H4 (cell line): ENCODE measurements at places on chromosomes 2 and 18. TPM values are rescaled to one million over a fixed set of nuclear protein-coding genes. Genes with fewer than 3 reads are reported as not detected.

GRCh38 chr2:56102866-56103265 lies 80.9 kb upstream of the CCDC85A start:
- no peak for DNase-seq

GRCh38 chr2:45631955-45632354 lies 19.5 kb upstream of the PRKCE start:
- no peak for DNase-seq

Gene ERFE
- 4.3 and 6.2 TPM in 2 replicates for total RNA-seq

GRCh38 chr2:34604164-34604563 lies 1005.1 kb upstream of the FAM98A start:
- no peak for DNase-seq

Gene HDLBP
- 324 and 350 TPM in 2 replicates for total RNA-seq

DNA sequence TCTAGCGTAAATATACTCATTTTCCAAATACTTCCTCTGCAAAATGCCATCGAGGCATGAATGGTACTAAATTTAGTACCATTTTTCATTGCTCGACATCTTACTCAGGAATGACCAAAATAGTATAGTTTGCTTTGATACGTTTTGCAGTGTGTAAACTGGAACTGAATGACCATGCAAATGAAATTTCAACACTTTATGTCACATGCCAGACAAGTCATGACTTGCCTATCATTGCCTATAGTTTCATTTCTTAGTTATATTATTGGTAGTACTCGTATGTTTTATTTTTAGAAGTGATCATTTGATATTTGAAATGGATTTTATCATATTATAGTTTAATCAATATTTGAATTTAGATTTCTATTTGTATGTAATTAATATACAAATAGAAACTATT lies 9.1 kb downstream of the MSTN start:
- no peak for DNase-seq

Gene PNPT1
- 29.4 and 32.8 TPM in 2 replicates for total RNA-seq

DNA sequence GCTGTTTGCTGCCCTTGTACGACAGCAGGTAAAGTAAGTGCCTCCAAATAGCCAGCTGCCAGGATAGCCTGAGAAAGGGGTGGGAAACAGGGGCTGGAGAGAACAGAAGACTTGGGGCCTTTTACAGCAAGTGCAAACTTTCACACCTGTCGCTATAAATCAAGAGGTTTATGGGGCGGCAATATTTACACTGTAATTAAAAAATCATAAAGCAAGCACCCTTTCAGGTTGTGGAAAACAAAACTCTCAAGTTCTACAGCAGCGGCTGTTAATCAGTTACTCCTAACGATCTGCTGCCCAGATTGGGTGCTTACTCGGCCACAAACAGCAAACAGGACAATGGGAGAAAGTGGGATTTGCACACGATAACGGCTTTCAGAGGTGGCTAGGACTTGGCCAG lies 359.5 kb upstream of the ETAA1 start:
- DNase-seq, result no peak

DNA sequence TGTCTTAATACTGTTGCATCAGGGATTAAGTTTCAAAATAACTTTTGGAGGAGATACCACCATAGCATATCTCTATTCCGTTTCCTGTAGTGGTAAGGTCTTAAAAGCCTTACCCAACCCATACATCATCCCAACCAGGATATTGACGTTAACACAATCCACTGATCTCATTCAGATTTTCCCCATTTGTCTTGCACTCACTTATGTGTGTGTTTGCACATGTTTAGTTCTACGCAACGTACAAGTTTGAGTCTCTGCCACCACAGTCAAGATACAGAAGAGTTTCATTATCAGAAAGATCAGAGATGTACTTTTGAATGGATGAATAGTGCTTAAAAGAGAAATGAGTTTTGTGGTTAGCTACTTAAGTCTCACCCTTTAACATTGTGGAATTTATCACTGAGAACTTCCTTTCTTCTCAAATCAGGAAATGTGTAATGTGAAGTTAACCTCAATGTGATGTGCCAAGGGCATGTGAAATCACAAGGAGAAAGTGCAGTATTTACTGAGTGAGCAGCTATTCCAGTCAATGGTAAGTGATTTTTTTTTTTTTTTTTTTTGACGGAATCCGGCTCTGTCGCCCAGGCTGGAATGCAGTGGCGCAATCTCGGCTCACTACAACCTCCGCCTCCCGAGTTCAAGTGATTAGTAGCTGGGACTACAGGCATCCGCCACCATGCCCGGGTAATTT lies 69.2 kb upstream of the EPHA4 start:
- DNase-seq, result peak; percentile 42

DNA sequence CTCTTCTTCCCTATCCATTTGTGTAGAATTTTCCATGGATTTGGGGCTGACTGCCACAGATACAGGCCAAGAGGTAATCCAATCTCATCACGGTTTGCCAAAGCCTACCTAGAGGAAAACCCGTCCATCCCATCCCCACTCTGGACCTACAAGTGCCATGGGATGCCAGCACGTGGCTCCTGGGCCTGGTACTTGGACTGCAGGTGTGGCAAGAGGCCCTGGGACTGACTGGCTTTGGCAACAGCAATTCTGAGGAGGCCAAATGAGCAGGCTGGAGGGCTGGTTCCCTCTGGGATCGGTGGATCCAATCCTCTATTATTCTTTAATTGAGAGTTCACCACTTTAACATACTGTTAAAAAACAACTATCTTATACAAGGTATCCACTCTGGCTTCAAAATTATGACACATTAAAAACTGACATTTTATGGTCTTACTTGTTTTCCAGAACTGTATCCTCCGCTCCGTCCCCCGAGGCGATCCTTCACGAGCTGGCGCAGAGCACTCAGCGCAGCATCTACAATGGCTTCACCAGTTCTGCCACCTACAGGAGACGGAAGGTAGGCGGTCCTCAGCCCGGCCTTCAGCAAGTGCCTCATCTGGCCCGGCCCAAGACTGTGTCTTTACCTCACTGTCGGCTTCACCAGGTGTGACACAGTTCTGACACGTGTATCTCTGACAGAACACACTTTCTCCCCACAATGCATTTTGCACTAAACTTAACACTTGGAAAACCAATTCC lies 19.8 kb downstream of the PDIA6 start:
- DNase-seq, result no peak

- no peak for DNase-seq
These were observed 462.7 kb upstream of the CDH20 start for GRCh38 chr18:60870261-60871153.
